CD4-positive, alpha-beta T cell treated with Interleukin-1 beta for 1 hour (primary cell): ENCODE measurements at places on chromosomes 13 and 19.

GRCh38 chr19:44767295-44768180 is 10.2 kb upstream of the CBLC start:
- peak; percentile 44 for DNase-seq

- no peak for DNase-seq
These were observed at the start of gene PRR36 for GRCh38 chr19:7874076-7874896. TSS of gene PRR36 (minus strand) at chr19:7874390. CDS start at chr19:7873689, 701 bp downstream.

- DNase-seq: no peak
These were observed 183.6 kb upstream of the EDNRB start for GRCh38 chr13:78102121-78102677.

GRCh38 chr19:15702534-15702930 is 25.3 kb upstream of the OR10H2 start:
- DNase-seq: peak; percentile 13

DNA sequence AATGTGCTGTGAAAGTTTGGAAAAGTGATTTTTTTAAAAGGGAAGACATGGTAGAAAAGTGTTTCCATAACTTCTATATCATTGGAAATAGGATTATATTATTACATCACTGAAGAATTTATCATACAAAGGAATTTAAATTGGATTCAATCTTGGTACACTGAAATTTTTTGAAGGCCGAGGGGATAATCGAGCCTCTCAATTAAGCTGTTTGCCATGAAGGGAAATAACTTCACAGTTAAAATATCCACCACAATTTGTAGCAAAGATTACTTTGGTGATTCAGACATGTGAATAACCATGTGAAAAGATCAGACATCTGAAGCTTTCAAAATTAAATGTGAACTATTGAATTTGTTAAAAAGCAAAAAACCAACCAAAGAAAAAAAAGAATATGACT is 215.3 kb downstream of the KLF5 start:
- no peak for DNase-seq

DNA sequence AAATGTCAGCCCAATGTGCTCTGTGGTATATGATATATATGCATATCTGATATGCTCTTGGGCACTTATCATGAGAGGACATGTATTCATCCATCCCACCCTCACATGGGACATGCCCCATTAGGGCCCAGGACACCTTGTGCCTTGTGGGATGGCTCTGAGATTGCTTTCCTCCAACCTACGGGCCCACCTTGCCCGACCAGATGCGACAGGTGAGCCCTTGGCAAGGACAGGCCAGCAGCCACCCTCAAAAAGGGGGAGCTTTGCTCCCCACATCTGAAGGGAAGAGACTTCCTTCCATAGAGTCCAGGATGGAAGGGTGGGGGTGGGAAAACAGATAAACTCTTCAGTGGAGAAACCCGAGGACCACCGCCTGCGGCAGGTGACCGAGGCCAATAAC is 58.6 kb downstream of the SLC7A1 start:
- no peak for DNase-seq

DNA sequence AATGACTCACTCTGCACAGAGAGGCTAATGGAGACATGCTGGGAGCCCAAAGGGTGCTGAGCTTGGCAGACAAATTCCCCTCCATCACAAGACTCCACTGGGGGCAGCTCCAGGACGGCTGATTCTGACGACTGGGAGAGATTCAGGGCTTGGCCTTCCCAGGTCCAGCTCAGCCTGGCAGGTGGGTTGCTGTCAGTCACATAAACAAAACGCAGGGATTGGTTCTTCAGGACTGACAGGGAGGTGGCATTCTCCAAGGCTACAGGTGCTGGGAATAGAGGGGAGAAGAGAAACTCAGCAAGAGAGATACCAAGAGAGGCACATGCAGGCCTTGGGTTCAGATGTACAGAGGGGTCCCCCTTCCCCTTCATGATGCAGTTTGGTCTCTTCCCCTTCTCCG is 10.7 kb upstream of the ZNF175 start:
- no peak for DNase-seq

DNA sequence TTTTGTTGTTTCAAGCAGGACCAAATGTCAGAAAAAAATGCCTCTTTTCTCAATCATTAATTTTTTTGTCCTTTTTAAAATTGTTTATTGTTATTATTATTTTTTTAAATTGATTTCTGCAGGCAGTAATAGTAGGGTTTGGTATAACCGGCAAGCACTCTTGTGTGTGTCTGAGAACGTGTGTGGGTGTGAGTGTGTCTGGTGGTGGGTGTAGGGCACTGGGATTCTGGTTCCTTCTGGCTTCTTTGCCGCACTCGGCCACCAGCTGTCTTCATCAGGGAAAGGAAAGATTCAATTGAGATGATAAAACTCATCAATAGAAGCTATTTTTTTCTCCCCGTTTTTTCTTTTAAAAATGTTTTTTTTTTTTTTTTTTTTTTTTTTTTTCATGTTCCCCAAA is 56.4 kb downstream of the IER2 start:
- no peak for DNase-seq

DNA sequence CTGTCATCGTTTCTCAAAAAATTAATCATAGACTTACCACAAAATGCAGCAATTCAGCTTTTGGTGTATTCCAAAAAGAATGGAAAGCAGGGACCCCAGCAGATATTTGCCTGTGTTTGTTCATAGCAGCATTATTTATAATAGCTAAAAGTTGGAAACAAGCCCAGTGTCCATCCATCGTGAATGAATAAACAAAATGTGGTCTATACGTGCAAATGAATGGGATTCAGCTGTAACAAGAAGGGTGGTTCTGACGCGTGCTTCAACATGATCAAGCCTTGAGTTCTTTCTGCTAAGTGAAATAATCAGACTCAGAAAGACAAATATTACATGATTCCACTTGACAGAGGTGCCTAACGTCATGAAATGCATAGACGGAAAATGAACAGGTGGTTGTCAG is 36.4 kb downstream of the PSG11 start:
- DNase-seq: no peak

DNA sequence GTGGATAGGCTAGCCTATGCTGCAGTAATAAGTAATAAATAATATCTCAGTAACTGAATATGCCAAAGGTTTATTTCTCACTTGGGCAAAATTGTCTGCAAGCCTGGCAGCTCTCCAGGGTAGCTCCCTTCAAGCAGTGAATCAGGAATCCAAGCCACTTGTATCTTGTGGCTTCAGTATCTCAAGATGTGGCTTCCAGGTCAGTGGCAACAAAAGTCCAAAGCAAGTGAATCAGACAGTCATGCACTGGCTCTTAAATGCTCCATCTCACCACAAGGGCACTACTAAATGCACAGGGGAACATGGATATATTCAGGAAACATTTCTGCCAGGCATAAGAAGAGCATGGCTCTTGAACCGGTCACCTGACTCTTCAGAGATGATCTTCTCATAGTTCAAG is 126.3 kb downstream of the KCTD12 start:
- DNase-seq: no peak

DNA sequence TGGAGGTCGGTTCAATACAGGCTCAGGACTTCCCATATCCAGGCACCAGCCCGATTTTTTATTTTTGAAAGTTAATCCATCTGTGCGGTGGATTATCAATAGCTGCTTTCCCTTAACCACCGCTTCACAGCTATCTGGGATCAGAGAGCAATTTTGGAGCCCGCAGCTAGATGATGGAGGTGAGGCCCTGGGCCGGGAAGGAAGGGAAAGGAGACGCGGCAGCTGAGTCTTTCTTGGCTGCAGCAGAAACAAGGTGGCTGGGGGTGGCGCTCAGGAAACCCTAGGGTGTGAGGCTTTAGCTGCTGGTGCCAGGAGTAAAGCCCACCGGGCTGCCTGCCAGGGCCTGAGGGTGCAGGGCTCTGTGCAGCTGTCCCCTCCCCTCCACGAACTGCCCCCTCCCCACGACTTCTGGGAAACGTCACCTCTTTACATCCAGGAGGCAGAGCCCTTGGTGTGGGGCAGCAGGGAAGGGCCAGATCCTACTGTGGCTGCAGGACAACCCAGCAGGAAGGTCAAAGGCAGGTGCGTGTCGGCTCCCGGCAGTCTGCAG is 307.0 kb downstream of the ZNF536 start:
- DNase-seq: no peak

- peak; percentile 22 for DNase-seq
These were observed 215.2 kb downstream of the NBEA start for GRCh38 chr13:35157143-35157755.

GRCh38 chr13:77139306-77139705 is 112.3 kb upstream of the FBXL3 start:
- no peak for DNase-seq

GRCh38 chr19:42528354-42529247 is at the start of gene CEACAM1:
TSS of gene CEACAM1 (minus strand) at chr19:42528481. CDS start at chr19:42528374, 107 bp downstream.
- DNase-seq: peak; percentile 48

DNA sequence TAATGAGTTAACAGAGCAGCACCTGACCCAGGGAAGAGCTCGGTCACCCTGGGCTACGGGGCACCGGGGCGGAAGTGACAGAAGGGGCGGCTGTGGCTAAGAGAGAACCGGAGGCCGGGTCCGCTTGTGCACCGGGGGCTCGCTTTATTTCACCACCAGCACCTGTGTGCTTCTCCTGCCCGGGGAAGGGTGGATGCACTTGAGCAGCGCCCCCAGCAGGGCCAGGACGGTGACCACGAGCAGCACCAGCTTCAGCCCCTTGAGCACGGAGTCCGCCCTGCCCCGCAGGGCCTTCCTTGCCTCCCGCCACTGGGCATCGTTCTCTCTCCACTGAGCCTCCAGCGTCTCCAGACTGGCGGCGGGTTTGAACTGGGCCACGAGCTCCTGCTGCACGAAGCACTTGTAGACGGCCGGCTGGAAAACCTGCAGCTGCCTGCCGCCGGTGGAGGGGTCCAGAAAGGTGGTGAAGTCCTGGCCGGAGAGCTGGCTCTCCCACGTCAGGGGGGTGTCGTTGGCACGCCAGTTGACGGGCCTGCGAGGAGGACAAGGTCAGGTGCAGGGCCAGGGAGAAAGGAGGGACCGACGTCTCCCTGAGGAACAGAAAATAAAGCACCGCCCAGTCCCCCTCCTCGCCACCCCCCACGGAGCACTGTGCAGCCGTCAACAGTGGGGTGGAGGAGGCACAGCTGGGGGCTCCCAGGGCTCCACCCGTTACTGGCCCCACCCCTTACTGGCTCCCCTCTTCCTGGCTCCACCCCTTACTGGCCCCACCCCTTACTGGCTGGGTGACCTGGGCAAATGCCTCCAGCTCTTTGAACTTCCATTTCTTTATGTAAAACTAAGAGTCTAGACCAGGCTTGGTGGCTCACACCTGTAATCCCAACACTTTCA is 3.6 kb downstream of the FAM187B start:
- DNase-seq: no peak

- DNase-seq: no peak
These were observed 62.7 kb upstream of the CSNK1A1L start for GRCh38 chr13:37168151-37168550.
